ENCODE measurements at places on chromosomes 12 and 14. TPM values are rescaled to one million over a fixed set of nuclear protein-coding genes. Genes with fewer than 3 reads are reported as not detected.

DNA sequence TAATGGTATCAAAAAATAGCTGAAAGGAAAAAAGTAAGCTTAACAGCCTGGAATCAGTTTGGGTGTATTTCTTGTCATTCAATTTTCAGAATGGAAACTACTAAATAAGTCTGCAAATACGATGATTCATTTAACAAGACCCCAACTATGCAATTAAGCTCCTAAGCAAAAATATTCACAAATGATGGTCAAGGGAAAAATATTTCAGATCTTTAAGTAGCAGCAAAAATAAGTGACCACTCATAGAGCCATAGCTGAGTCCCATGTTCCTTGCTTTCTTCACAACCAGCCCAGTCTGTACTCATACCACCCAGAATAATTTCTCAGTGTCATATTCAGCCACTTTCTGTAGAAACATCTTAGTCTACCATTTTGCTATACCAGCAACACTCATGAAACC, 185.4 kb downstream of the PPM1H start:
- DNase-seq: no peak
- H3K27me3 ChIP-seq: peaks cover 32% of the 10 kb centered on the region
- no peaks in the 10 kb centered on the region for H3K36me3 ChIP-seq
- H3K4me3 ChIP-seq: no peak overlapping the region

DNA sequence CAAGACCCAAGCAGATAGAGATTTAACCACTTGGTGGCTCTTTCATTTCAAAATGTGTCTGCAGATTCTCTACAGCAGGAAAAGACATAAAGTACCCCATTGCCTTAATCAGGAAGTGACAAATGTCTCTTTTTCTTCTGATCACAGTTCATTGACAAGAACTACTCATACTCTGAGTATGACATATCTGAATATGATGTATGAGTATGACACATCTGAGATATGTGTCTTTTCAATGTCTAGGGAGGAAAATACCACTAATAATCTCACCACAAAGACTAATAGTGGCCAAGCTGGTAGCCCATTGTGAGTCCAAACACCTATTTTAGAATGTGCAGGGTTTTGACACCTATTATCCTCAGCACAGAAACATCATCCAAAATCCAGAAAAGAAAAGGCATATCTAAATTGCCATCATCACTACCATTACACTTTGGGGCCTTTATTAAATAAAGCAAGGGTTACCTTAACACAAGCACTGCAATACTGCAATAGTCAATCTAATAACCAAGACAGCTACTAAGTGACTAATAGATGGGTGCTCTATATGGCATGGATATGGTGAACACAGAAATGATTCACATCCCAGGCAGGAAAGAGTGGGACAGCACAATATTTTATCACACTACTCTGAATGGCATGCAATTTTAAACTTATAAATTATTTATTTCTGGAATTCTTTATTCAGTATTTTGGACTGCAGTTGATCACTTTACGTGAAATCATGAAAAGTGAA, 243.7 kb upstream of the FAR2 start:
- no peak for DNase-seq
- H3K27ac ChIP-seq: no peak overlapping the region
- H3K36me3 ChIP-seq: no peaks in the 10 kb centered on the region
- no peaks in the 10 kb centered on the region for H3K27me3 ChIP-seq
- H3K4me1 ChIP-seq: no peaks in the 10 kb centered on the region

DNA sequence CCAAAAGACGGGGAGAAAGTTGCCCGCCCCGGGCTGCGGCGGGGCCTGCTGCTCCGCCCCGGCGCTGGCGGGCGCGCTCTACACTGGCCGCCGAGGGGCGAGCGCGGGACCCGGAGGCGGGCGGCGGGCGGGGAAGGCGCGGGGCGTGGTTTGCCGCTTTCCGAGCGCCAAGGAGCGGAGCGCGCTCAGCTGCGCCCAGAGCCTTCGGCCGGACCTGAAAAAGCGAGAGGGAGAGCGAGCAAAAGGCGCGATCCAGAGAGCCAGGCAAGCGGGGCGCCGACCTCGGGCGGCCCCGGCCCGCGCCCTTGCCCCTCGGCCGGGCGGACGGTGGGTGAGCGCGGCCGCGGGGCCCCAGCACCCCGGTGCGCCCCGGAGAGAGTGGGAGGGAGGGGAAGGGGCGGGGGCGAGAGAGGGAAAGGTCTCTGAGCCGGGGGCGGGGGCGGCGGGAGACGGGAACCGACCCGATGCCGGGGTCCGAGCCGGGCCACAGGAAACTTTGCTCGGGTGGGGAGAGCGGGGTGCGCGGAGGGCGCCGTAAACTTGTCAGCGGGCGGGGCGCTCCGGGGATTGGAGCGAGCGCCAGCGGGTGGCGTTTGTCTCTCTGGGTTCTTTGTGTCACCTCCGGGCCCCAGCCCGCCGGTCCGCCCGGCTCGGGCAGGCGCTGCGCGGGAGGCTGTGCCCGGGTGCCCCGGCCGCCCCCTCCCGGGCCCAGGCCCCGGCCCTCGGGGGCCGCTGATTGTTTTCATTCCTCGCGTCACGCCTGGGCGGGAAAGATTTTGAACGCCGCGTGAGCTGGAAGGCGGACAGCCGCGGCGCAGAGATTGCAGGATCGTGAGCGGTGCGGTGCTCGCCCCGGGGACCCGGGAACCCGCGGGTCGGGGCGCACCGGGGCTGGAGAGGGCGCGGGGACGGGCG, at the start of gene SYNE2:
Gene SYNE2 (plus strand): TSS at position 188 of the 915 bp plus-strand sequence. CDS start 56,145 bp downstream, outside the sequence.
- peaks cover 7% of the 10 kb centered on the region for H3K36me3 ChIP-seq
- peaks cover 27% of the 10 kb centered on the region for H3K4me1 ChIP-seq
- H3K4me3 ChIP-seq: peak within 1 kb of the TSS; percentile 98

DNA sequence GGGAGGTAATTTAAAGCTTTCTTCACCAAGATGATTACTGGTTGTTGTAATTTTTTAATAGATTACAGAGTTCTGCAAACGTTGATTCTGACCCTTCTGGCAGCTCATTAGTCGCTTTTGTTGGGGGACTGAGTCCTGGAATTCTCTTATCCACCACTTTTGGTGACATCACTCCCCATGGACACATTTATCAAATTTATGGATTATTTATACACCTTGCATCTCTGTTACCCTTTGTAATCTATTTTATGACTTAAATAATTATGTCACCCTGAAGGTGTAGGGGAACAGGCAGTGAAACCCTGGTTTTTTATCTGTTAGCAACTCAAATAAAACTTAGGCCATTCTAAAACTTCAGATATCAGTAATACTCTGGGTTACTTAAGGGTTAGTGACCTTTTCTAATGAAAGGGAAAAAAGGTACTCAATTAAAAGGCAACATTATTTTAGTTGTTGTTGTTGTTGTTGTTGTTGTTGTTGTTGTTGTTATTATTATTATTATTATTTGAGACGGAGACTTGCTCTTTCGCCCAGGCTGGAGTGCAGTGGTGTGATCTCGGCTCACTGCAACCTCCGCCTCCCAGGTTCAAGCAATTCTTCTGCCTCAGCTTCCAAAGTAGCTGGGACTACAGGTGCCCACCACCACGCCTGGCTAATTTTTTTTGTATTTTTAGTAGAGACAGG, 58.9 kb upstream of the RNU6-7 start:
- H3K27ac ChIP-seq: no peak overlapping the region
- H3K27me3 ChIP-seq: no peaks in the 10 kb centered on the region
- no peak for DNase-seq
- H3K4me1 ChIP-seq: peaks cover 15% of the 10 kb centered on the region
- peaks cover 3% of the 10 kb centered on the region for H3K36me3 ChIP-seq
- no peak overlapping the region for H3K4me3 ChIP-seq

- H3K4me3 ChIP-seq: no peak overlapping the region
- peaks cover 53% of the 10 kb centered on the region for H3K27me3 ChIP-seq
- no peaks in the 10 kb centered on the region for H3K36me3 ChIP-seq
- H3K27ac ChIP-seq: no peak overlapping the region
- no peaks in the 10 kb centered on the region for H3K4me1 ChIP-seq
Observed at GRCh38 chr12:108498136-108498535, 16.9 kb upstream of the FICD start.

DNA sequence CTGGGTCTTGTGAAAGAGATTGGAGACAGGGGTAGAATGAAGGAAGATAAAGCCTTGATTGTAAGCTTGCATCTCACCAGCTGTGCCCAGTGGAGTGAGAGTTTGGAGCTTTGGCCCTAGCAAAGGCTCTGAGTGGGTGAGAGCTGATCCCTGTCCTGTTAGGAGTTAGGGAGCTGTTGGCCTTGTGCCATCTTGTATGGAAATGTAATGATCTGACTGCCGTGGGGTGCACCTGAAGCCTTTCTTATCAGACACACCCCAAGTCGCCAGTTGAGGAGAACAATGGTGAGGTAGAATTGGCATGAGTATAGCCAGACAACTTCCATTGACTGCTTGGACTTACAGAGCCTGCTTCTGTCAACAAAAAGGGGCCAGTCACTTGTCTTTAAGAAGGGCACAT, 130.1 kb downstream of the PRKCH start:
- H3K27me3 ChIP-seq: no peaks in the 10 kb centered on the region
- peaks cover 19% of the 10 kb centered on the region for H3K36me3 ChIP-seq
- H3K27ac ChIP-seq: peak overlapping the region; percentile 92

- no peak overlapping the region for H3K27ac ChIP-seq
- no peaks in the 10 kb centered on the region for H3K4me1 ChIP-seq
- no peaks in the 10 kb centered on the region for H3K27me3 ChIP-seq
Observed at GRCh38 chr12:81257947-81258551, 180.2 kb downstream of the ACSS3 start.

- peaks cover 4% of the 10 kb centered on the region for H3K27me3 ChIP-seq
- H3K27ac ChIP-seq: peak overlapping the region; percentile 95
- H3K36me3 ChIP-seq: peaks cover 8% of the 10 kb centered on the region
Observed at GRCh38 chr12:56188131-56188777, 1.0 kb downstream of the SMARCC2 start.

DNA sequence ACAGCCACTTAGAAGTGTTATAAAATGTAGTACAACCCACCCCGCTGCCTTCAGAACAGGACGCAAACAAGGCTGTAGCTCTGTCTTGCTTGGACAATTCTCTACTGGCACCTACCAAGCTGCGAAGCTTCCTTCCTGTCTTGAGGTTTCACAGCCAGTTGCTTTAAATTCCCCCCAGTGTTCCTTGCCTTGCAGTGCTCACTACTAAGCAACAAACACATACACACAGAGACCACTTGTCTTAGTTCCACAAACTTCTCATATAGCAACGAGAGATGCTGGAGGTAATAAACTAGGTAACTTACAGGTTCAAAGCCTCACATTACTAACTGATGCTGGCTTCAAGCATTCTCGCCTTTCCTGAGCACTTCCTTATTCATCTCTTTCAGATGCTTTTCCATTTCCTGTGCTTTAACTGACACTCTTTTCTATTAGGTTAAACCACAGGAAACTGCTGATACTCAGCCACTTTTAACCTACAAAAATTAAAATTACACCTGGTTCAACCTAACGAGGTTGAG, 91.5 kb upstream of the PTGDR start:
- no peak for DNase-seq
- H3K27ac ChIP-seq: peak overlapping the region; percentile 87
- H3K4me3 ChIP-seq: peak overlapping the region; percentile 63
- no peaks in the 10 kb centered on the region for H3K27me3 ChIP-seq

Gene VSIG10
- total RNA-seq: 3.9 TPM

DNA sequence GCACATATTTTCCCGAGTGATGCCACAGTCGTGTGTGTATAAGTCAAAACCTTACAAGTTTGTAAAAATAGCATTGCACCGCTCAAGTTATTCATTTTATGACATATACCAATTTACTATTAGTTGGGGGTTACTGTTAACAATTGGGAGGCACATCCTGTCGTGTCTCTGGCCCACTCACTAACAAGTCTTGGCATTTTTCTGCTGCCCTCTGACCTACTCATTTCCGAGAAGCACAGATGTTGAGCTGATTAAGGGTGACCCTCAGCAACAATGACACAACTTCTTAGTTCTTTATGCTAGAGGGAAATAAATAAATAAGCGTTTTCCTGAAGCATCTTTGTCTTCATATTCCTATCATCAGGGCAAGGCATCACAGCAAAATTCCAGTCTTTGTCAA, 6.8 kb upstream of the ATG14 start:
- H3K4me1 ChIP-seq: no peaks in the 10 kb centered on the region
- DNase-seq: no peak
- peaks cover 2% of the 10 kb centered on the region for H3K36me3 ChIP-seq
- H3K27ac ChIP-seq: no peak overlapping the region
- peaks cover 6% of the 10 kb centered on the region for H3K27me3 ChIP-seq
- H3K4me3 ChIP-seq: no peak overlapping the region

GRCh38 chr14:75343911-75344310, 65.3 kb downstream of the FOS start:
- no peak overlapping the region for H3K4me3 ChIP-seq
- no peaks in the 10 kb centered on the region for H3K4me1 ChIP-seq
- peaks cover 7% of the 10 kb centered on the region for H3K27me3 ChIP-seq
- H3K36me3 ChIP-seq: no peaks in the 10 kb centered on the region

DNA sequence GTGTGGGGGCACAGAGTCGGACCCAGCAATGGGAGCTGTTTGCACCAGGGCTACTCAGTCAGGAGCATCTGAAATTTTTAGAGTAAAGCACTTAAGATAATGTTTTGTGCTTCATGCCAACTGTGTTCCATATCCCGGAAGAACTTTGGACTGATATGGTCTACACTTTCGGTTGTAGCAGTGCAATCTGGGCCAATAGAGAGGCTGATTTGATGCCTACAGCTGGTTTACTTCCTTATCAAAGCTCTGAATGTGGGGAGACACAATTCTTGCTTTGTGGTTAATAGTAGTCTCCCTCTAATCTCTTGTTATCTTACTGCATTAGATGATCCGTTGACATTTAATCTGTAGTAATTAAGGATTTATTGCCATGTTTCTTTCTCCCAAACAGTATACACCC, 7.8 kb upstream of the VDR start:
- no peak overlapping the region for H3K27ac ChIP-seq
- no peaks in the 10 kb centered on the region for H3K36me3 ChIP-seq
- no peaks in the 10 kb centered on the region for H3K4me1 ChIP-seq

Gene SLC35E3
- total RNA-seq: 8.3 TPM

DNA sequence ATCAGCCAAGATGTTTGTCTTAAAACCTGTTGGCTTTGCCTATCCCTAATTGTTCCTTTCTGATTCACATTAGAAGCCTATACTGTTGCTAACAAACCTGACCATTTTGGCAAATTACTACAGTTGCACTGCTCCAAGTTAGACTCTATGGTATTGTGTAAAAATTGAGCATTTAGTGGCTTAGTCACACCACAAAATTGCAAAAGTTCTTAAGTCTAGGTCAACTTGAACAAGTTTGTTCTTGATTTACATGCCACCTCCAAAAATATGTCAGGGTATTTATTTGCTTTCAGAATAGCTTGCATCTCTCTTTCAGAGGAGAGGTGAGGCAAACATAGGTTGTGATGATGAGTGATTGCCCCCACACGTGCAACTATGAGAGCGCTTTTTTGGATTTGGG, 27.0 kb upstream of the PTHLH start:
- H3K4me1 ChIP-seq: no peaks in the 10 kb centered on the region
- DNase-seq: no peak
- H3K36me3 ChIP-seq: peaks cover 2% of the 10 kb centered on the region
- no peaks in the 10 kb centered on the region for H3K27me3 ChIP-seq
- H3K4me3 ChIP-seq: no peak overlapping the region
- no peak overlapping the region for H3K27ac ChIP-seq

- H3K27ac ChIP-seq: no peak overlapping the region
- no peak for DNase-seq
- H3K36me3 ChIP-seq: peaks cover 4% of the 10 kb centered on the region
- H3K4me3 ChIP-seq: no peak overlapping the region
- H3K27me3 ChIP-seq: no peaks in the 10 kb centered on the region
Observed at GRCh38 chr12:32151086-32151485, 44.4 kb downstream of the BICD1 start.

Measured in T-helper 17 cell (primary cell).